ENCODE measurements at places on chromosomes 2 and 18.
A peak's percentile ranks its signal among the peaks of the same experiment; 100 is the strongest.

GRCh38 chr2:168210216-168210894 lies 37.0 kb downstream of the STK39 start:
- DNase-seq: peak; percentile 26

DNA sequence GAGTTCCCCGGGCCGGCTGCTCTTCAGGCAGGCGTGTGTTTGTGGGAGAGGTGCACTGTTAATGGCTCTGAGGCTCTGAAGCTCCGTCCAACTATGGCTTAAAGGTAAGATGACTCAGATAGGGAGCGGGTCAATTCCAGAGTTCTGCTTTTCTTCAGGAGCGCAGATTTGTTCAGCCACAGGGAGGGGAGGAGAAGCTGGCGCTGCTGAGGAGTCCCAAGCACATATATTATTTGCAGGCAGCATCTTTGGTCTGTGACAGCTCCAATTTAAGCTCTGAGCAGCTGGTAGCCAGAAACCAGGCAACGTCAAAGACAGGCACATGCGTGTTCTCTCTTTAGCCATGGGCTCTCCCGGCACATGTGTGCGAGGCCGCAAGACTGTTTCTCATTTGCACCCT lies 229.2 kb downstream of the BCL2 start:
- no peak for DNase-seq

GRCh38 chr2:121748202-121748601 lies 7.2 kb upstream of the TSN start:
- DNase-seq: peak; percentile 34

DNA sequence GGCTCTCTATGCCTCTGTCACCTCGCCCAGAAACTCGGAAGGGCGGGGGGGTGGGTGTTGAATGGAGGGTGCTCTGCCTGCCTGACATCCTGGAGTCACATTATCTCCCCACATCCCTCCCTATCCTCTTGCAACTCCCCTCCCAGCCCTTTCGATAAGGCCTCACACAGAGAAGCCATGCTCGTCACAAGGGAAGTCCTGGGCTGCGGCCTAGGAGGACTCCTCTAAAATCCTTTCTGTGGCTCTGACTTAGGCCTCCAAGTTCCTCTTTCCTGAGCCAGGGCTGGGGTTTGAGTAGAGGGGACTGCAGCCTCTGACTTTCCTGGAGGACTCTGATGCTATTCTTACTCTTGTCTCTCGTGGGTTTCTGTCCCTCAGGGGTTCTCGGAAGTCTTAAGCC lies 75.0 kb upstream of the PKDCC start:
- DNase-seq: no peak

DNA sequence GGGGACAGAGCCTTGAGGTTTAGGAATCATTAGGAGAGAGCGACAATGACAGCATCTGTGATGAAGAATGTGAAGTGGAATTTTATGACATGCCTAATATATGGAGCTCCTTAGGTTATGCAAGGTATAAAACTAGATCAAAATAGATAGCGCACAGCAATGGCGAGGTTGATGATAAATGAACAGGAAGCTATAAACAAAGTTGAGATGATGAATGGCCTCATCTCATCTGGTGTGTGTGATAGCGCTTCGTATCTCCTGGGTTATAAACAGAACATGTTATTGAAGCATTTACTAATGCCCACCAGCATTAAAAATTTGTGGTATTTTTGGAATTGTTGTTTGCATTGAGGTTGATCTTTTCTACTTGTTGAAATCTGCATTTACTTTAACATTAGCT lies 231.5 kb downstream of the LTBP1 start:
- no peak for DNase-seq
